ENCODE measurements at places on chromosomes 4 and X.

GRCh38 chrX:140092121-140092520 lies 126.8 kb upstream of the CXorf66 start:
- no peak for DNase-seq

- DNase-seq = peak; percentile 90
Observed at GRCh38 chrX:153381684-153382532, 19.2 kb downstream of the PNMA6E start.

- DNase-seq = no peak
Observed at GRCh38 chrX:45761920-45762319, 561.2 kb upstream of the DIPK2B start.

GRCh38 chrX:100413229-100413628 lies 3.2 kb upstream of the PCDH19 start:
- peak; percentile 64 for DNase-seq

GRCh38 chr4:2834001-2834921 lies 9.4 kb upstream of the ADD1 start:
- DNase-seq = no peak

DNA sequence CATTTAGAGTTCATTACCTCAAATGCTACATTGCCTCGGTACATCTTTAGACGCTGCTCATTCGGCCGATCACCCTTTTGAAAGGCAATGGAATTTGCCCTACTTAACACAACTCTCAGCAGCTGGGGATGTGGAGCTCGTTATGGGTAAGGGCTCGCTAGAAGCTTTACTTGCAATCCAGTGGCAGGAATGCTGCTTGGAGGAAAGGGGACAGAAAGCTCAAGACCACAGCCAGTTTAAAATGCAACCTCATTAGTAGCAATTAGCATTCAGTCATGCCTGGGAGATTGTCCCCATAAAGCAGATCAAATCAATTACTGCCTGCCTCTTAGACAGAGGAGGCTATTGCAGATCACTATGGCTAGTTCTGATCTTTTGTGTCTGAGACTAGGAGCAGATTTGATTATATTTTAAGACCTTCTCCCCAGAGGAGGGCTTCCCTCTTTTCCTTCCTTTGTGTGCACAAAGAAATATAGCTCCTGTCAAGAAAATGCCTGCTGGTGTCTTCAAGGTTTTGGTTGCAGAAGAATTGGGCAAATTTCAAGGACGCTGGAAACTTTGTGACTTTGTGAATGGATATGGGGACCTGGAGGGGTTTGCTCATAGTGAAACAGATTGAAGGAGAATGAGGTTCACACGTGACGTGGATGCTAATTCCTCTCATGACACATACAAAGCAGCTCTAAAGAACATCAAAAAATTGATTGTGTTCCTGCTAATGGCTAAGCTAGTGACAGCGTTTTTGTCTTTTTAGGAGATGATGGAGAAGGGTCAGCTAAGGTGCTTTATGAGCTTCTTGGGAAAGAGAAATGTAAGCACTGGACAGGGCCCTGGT lies 237.5 kb upstream of the GLRA2 start:
- DNase-seq = no peak

- no peak for DNase-seq
Observed at GRCh38 chr4:163195247-163195765, 28.6 kb upstream of the NAF1 start.

DNA sequence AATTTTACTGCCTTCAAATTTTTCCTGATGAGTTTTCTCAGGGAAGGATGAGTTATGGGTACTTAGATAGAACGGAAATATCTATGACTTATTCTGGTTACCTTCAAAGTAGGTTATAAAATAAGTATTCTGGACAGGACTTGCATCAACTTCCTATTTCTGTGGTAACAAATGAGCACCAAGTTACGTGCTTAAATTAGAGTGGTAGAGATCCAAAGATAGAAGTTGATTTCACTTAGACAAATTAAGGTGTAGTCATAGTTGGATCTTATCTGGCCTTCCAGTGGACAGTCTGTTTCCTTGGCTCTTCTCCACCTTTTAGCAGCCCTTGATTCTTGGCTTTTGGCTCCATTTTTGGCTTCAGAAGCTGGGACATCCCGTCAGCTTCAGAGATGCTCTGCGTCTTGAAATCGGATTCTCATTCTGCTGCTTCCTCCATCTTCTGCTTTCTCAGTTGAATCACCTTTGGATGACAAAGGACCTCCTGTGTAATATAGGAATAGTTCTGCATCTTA lies 109.9 kb downstream of the ZNF518B start:
- DNase-seq = no peak

GRCh38 chr4:77308843-77309242 lies 151.8 kb downstream of the CCNG2 start:
- peak; percentile 32 for DNase-seq

DNA sequence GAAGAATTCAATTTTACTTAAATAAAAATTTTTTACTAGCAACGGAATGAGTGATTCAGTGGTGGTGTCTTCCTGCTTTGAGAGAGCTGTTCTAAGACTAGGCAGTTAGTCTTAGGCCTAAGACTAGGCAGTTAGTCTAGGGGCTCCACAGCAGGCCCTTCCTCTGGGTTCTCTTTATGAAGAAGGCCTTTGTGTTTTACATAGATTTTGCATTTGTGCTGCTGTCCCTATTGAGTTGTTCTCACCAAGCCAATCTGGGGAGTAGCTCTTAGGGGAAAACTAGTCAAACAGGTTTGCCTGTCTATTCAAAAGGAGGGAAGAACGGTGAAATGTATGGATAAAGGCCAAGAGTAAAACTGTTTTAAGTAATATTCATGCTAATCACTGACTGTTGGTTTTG lies 7.6 kb downstream of the UGT8 start:
- no peak for DNase-seq

DNA sequence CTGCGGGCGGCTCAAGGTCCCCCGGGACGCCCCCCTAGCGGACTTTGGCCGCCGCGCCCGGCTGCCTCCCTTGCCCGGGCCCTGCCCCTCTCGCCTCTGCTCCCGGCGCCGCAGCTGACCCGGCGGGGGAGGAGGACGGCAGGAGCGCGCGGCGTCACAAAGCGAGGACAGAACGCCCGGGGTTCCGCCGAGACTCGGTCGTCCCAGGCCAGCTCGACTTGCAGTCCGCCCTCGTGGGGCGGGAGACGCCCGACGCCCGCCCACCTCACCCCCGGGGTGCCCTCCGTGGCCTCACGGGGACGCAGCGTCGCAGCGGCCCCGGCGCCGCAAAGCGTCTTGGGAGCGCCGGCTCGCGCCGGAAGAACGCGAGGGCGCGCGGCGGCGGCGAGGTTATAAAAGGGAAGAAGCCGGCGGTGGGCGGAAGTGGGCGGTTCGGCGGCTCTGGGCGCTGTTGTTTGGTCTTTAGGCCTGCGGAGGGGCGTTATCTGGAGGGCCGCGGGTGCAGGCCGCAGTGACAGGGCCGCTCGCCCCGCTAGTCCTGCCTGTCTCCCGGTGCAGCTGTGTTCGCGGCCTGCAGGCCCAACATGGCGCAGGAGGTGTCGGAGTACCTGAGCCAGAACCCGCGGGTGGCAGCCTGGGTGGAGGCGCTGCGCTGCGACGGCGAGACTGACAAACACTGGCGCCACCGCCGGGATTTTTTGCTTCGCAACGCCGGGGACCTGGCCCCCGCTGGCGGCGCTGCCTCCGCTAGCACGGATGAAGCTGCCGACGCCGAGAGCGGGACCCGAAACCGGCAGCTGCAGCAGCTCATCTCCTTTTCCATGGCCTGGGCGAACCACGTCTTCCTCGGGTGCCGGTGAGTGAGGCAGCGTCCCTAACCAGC lies at the start of gene CDKN2AIP:
Gene CDKN2AIP (plus strand): TSS at position 423 of the 883 bp plus-strand sequence. CDS start 162 bp downstream, at position 585.
- DNase-seq = peak; percentile 88

DNA sequence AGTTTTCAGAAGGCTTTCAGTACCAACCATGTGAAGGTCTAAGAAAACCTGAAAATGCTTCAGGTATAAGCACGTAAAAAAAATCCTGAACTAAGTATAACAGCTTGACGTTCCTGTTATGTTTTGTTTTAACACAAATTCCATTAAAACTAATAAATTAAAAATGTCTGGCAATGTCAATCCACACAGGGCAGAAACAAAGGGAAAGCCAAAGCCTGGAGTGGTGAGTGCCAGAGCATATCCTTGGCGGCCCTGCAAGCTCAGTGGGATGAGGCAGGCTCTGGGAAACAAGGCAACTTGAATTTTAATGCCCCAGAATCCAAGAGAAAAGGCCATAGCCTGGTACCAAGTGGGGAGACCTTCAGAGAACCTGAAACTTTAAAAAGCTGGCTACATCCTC lies 78.2 kb downstream of the EPHA5 start:
- DNase-seq = no peak

DNA sequence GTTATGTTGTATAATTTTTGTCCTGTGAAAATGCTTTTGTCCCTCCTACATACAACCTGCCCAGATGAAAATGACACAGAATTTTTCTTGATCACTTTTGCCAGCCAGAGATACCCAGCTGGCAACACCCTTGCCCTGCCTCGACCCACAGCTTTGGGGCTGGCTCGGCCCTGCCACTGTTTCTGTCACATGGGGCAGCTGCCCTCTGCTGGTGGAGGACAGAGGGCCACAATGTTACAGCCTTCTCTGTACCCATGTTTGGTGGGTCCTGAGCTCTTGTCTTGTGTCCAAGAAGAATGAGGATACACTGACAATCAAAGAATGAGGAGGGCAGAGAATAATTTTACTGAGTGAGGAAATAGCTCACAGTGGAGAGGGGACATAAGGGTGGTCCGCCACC lies 31.1 kb downstream of the BMP15 start:
- no peak for DNase-seq

DNA sequence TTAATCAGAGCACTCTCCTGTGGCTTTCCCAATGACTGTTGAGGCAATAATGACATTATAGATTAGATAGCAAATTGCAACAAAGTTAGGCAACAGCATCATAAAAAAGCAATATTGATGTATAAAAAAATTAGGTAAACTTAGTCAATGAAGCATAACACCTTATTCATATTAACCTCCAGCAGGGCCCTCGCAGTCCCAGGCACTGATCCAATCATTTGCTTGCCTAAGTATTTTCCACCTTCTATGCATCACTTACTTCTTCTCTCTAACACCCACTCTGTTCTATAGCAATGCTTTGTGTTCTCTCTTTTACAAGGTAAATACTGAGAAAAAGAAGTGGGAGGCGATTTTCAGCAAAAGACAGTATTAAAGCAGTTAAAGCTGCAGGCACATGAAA lies 833.5 kb upstream of the ADGRL3 start:
- no peak for DNase-seq

- DNase-seq = peak; percentile 30
Observed at GRCh38 chrX:44071847-44072551, 98.8 kb upstream of the NDP start.

DNA sequence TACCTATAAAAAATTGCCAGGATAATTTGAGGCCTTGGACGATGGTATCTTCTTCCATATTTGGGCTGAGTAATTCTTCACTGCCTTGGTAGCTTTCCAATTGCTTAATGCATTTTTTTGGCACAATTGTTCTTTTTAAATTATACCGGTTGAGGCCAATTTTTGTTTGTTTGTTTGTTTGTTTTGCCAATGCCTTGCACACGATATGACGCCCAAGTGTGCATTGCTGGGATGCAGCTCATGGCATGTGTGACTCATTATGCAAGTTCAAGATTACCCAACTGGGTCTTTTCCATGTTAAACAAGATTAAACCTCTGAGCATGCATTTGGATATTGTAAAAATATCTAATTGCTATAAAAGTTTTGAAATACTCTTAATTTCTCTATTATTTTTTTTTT lies 71.1 kb upstream of the KCNIP4 start:
- peak; percentile 74 for DNase-seq

GRCh38 chr4:17544205-17544604 lies 29.2 kb downstream of the CLRN2 start:
- DNase-seq = no peak

DNA sequence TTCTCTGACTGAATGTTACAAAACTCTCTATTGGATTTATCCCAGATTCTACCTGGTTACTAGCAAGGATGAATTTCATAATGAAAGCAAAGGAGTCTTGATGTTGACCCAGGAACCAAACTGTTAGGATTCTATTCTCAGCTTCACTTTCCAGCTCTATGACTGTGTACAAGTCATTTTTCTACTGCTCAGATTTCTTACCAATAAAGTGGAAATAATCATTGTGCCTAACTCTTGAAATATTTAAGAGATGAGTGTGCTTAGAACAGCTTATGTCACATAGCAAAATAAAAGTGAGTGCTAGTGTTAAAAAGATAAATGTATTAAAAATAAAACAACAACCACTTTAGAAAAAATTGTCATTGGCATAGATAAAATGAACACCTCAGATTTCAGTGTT lies 45.6 kb downstream of the EPHA5 start:
- DNase-seq = peak; percentile 9

GRCh38 chr4:83629945-83630721 lies 94.2 kb downstream of the GPAT3 start:
- DNase-seq = peak; percentile 88

DNA sequence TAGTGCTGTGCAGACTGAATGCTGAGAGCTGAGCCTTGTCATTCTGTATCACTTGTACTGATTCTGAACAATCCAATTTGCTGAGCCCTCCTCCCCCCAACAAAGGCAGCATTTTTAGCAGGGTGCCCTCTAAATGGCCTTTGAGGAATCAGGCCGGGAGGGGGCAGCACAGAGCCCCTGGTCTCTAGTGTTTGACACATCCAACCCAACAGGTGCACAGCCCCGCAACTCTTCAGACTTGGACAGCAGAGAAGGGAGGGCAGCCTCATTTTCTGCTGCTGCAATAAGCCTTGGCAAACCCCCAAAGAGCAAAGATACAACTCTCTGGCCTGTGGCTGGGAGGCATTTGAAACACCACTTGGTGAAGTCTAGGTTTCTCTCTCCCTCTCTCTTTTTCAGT lies 3.4 kb downstream of the ATP1B4 start:
- peak; percentile 5 for DNase-seq

DNA sequence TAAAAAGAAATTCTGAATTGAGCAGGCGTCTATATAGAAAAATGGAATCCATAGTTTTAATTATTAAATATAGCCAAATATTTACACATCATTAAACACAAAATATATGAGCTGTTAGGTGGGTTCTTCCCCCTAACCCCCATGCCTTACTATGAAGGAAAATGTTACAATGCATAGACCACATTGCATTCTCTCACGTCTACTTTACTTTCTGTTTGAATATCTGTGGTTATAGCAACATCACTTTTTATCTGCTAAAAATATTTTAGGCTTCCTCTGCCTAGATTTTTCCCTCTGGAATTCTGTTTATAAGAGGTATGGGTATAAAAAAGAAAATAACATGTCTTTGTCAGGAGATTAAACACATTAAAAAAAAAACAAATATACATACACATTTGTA lies 73.1 kb downstream of the MAML3 start:
- DNase-seq = no peak

GRCh38 chrX:34810916-34811315 lies 131.7 kb upstream of the FAM47B start:
- no peak for DNase-seq

DNA sequence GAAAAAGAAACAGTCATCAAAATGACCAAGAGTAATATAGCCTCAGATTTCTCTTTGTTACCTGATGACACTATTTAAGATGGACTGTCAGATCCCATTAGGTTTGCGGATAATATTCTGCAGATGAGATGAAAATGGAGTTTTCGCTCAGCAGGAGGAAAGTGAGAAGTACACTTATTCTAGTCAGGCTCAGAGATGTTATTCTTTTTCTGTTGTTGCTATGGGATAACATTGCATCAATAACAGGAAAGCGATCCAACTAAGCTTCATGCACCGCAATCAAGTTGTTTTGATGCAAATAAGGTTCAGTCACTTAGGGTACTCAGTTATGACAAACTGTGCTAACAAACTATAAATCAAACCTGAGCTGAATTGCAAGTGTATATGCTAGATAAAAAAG lies 415.0 kb downstream of the CCSER1 start:
- no peak for DNase-seq

- peak; percentile 8 for DNase-seq
Observed at GRCh38 chrX:41720125-41720779, 3.7 kb upstream of the GPR82 start.

- no peak for DNase-seq
Observed at GRCh38 chr4:39341075-39341725, 25.0 kb downstream of the RFC1 start.
